ENCODE measurements at places on chromosomes 1 and 21.

DNA sequence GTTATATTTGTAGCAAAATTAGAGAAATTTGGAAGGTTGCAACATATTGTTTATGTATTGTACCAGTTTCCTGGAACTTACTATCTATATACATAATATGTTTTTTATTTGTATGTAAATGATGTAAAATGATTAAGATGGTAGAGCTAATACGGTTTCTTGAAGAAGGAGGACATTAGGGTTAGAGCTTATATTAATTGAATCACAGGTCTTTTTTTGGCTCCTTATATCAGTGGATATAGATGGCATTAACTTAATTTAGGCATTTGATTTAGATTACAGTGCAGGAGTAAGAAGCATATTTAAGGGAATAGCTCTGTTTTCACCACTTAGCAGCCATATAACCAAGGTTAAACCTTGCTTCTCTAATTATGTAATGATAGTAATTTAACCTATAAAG, 357.7 kb downstream of the USP25 start:
- no peak for DNase-seq

GRCh38 chr21:41396558-41397075, 29.4 kb upstream of the MX1 start:
- no peak for DNase-seq

GRCh38 chr1:204280099-204280961, 66.5 kb upstream of the GOLT1A start:
- DNase-seq, result no peak

DNA sequence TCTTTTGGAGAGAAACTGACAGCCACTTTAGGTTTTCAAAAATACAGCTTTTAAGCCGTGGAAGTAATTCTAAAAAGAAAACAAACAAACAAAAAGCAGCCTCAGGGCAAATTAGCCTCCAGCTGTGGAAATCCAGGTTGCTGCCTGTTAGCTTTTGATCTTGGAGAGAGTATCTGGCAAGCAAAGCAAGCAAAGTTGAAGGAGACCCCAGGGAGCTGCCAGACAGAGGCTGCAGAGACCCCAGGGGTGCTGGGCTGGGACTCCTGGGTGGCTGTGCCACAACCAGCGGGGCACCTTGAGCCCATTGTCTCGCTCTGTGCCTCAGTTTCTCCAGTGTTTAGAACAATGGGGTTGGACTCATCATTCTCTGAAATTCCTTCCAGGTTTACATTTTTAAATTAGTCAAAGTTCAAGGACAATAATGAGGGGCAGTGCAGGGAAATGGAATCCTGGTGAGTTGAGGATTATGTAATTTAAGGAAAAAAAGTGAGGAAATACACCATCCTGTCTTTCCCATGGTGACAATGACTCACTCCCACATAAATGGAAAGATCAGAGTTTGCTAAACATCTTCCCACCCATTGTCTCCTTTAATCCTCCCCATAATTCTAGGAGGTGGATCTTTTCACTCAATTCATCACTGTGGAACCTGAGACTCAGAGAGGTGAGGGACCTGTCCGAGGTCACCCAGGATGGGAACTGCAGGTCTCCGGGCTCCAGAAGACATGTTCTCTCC, 480.5 kb downstream of the MATN1 start:
- no peak for DNase-seq

GRCh38 chr1:197911111-197911856, 5.9 kb upstream of the LHX9 start:
- DNase-seq, result no peak

Measured in activated CD4-positive, alpha-beta T cell treated with anti-CD3 and anti-CD28 coated beads, Interleukin-2, amount 50 U/mL, for 4 hours (primary cell).